ENCODE measurements at places on chromosomes 16 and 17. TPM values are rescaled to one million over a fixed set of nuclear protein-coding genes. Genes with fewer than 3 reads are reported as not detected.

GRCh38 chr17:76421044-76421407 is 31.9 kb downstream of the UBE2O start:
- H3K27me3 ChIP-seq, result no peaks in the 10 kb centered on the region
- H3K4me3 ChIP-seq, result no peak overlapping the region
- no peaks in the 10 kb centered on the region for H3K36me3 ChIP-seq
- H3K4me1 ChIP-seq, result no peaks in the 10 kb centered on the region
- H3K27ac ChIP-seq, result no peak overlapping the region

- no peaks in the 10 kb centered on the region for H3K27me3 ChIP-seq
- no peak overlapping the region for H3K27ac ChIP-seq
Measured at GRCh38 chr17:35825206-35825605, 15.9 kb downstream of the TAF15 start.

DNA sequence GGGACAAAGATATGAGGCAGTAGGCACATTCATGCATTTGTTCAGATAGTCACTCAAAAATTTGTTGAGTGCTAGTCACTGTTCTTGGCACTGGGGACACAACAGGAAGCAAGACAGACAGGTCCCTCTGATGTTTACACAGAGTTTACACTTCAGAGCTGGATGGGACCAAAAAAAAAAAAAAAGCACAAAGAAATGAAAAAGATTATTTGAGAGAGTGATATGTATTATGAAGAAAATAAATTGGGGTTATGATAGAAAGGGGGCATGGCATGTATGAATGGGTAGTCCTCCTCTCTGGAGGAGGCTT is 3.5 kb upstream of the YPEL2 start:
- no peak overlapping the region for H3K4me3 ChIP-seq
- no peaks in the 10 kb centered on the region for H3K27me3 ChIP-seq
- H3K4me1 ChIP-seq, result peaks cover 14% of the 10 kb centered on the region
- H3K36me3 ChIP-seq, result no peaks in the 10 kb centered on the region

DNA sequence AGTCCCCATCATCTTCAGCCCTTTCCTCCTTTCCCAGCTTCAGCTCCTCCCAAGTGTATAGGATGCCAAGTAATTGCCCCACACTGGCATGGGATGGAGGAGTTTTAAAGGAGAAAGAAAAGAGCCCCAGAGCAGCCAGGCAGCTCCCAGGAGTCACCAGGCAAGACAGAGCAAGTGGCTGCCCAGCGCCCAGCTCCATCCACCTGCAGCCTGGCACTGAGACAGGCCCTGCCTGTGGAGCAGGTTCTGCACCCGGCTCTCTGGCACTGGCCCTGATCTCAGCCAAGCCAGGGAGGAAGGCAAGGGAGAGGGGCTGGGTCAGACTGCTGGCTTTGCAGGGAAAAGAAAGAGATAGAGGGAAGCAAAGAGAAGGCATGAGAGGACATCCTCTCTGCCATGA is 21.7 kb downstream of the FOXN1 start:
- no peaks in the 10 kb centered on the region for H3K36me3 ChIP-seq
- no peak for DNase-seq
- peaks cover 38% of the 10 kb centered on the region for H3K4me1 ChIP-seq

Gene OR4D2
- not detected for total RNA-seq

Measured in MCF 10A (cell line).